ENCODE measurements at places on chromosomes 7 and 10. TPM values are rescaled to one million over a fixed set of nuclear protein-coding genes. Genes with fewer than 3 reads are reported as not detected.

Gene CALML5
- not detected for total RNA-seq

Gene MRLN
- total RNA-seq, result not detected

Gene NEURL1
- 0.27 TPM for total RNA-seq

Gene TPST1
- total RNA-seq, result 59.7 TPM

Gene RBP4
- 1.9 TPM for total RNA-seq

Gene CRYGN
- 0.16 TPM for total RNA-seq

Gene PRR15
- total RNA-seq, result 2.4 TPM

Gene RBP3
- total RNA-seq, result not detected

Gene OPN1SW
- total RNA-seq, result not detected

Gene STOX1
- 0.09 TPM for total RNA-seq

Gene SLC18A2
- total RNA-seq, result under 0.01 TPM

Gene TMEM213
- 0.33 TPM for total RNA-seq

Gene SLC26A5
- not detected for total RNA-seq

Gene INHBA
- 20.0 TPM for total RNA-seq

Gene MOSPD3
- 11.4 TPM for total RNA-seq

DNA sequence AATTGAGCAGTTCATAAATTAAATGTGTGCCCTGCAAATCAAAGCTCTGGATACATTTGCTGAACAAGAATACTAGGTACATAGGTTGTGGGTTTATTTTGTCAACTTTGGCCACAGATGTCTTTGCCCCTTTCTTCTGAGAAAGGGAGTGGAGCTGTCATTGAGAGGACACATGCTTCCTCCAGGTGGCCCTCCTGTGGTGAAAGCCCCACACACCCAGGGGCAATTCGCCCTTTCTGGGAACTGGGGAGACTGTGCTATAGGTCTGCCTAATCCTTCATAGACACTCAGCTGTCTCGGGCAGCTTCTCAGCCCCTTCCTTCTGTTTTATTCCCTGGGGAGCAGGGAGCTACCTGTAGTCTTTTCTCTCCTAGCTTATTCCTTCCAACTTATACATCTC lies 605.7 kb upstream of the DPP6 start:
- DNase-seq, result no peak

GRCh38 chr10:121753726-121754476 lies 155.7 kb upstream of the FGFR2 start:
- DNase-seq, result peak; percentile 72

- peak; percentile 49 for DNase-seq
Measured at GRCh38 chr7:118104812-118105441, 79.0 kb upstream of the LSM8 start.

DNA sequence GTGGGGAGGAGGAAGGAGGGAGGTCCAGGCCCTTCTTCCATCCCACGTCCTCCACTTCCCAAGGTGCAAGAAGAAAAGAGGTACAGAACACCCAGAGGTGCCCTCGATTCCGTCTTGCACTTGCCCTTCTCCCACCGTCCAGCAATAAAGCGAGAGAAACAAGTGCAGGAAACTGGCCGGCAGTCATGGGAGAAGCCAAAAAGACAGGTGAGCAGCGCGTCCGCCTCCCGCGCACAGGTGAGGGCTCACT lies 1.3 kb downstream of the C10orf95 start:
- no peak for DNase-seq

DNA sequence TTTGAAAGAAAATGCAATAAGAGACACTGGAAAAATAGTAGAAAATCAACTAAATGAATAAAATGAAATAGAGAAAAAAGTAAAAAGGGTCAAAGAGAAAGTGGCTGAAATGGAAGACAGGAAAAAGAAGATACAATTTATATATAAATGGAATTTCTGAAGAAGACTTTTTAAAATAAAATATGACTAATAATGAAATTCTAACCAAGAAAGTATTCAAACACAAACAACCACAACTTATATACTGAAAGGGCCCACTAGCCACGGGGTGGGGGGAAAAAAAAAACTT lies 232.1 kb downstream of the IMMP2L start:
- DNase-seq, result no peak

- DNase-seq, result no peak
Measured at GRCh38 chr10:124470544-124471434, 9.2 kb downstream of the LHPP start.

GRCh38 chr7:66921396-66921917 lies 432 bp downstream of the TMEM248 start:
- DNase-seq, result peak; percentile 72

GRCh38 chr7:128841171-128841690 lies 11.0 kb downstream of the FLNC start:
- DNase-seq, result no peak

DNA sequence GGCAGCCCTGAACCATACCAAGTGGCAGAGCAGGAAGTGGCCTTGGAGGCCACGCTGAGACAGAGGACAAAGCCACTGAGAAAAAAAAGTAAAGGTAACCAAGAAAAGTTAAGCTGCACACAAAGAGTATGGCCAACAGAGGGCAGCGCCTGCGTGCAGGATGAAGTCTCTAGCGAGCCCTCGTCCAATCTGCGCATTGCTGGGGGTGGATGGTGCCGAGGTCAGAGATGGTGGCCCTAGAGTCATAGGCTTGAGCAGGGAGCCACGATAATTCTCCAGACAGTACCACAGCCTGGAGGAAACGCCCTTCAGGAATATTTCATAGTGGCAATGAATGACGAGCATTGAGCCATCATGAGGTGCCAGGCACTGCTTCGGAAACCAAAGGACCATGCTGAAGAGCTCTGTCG lies 9.7 kb downstream of the ATP6V0E2 start:
- peak; percentile 46 for DNase-seq

DNA sequence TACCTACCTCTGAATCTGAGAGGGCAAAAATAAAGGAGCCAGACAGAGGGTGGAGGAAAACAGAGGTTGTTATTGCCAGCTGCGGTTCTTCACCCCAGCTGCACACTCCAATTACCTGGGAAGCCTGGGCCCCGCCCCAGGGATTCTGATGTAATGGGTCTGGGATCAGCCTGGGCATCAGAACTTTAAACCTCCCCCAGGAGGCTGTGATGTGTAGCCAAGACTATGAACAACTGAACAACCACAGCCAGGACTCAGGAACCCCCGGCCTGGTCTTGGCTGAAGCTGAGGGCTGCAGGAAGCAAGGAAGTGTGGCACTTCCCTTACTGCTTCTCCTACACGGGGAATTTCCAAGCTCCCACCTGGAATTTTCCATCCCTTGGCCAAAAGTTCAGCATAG lies 89.3 kb downstream of the HIP1 start:
- DNase-seq, result no peak

GRCh38 chr7:79936281-79936983 lies 198.2 kb upstream of the GNAI1 start:
- peak; percentile 88 for DNase-seq

DNA sequence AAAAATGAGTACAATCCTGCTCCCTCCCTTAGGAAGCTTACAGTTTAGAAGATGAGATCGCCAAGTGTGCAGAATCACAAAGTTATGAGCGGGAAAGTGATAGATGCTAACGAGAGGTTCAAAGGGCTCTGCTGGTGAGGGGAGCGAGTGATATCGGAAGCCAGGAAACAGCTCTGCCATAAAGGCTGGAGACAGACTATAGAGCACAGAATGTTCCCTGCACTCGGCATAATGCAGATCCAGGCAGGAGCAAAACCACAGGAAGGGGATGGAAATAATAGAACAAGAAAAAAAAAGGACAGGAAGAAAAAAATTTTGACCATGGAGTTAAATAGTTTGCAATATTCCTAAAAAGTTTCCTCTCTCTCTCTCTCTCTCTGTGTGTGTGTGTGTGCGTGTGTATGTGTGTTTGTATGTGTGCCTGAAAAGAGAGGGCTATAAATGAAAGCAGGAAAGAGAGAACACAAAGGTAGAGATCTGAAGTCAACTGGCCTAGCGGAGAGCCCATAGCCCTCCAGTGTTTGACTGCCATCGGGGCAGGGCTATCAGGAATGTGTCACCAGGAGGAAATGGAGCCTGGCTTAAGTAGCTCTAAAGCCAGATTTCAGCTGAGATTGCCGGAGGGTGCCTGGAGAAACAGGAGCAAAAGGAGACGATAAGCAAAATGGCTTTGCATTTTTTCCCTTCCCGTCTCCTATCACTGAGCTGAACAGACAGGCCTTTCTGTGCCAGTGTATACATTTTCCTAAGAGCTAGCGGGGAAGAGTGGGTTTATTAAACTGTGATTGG lies 175.8 kb upstream of the LYZL1 start:
- DNase-seq, result peak; percentile 11

DNA sequence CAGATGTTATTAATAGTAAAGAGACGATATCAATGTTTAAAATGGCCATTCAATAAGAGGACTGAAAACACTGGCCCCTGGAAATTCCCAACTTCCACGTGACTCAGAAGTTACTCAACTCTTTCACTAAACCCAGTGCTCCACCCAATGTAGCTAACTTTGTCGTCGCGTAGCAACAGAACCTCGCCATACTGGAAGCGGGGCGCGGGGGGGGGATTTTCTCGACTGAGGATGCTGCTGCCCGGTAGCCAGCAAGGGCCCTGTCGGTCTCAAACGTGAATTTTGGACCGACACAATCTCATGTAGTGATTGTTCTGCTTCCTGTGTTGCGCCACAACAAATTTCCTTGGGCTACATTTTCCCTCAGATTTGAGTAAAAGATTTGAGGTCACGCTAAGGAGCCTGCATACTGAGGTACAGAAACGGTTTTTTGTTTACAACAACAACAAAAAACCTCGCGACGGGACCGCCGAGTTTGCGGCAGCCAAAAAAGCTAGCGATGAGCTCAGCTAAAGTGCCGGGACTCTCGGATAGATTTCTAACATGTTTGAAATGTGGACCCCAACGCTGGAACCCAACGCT lies 977 bp upstream of the SFR1 start:
- DNase-seq, result peak; percentile 98

DNA sequence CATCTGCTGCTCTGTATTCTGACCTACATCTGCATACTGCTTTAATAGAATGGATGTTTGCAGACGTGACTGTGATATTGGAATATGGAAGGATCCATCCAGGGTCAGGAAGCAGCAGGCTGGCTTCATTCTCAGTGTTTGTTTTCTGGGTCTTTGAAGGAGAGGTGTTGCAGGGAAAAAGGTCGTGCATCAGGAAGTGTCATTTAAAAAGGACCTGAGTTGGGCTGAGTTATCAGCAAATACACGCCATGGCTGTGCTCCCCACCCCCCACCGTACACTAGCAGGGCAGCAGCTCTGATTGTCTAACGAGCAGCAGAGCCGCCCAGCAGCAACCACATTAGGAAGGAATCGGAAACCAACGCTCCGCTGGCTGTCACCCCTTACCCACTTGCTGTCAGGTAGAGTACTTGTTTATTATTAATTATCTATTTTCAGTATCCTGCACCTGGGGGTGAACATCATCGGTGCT lies 63.1 kb upstream of the STEAP1B start:
- no peak for DNase-seq

- DNase-seq, result no peak
Measured at GRCh38 chr10:109893386-109893785, 29.9 kb downstream of the XPNPEP1 start.

DNA sequence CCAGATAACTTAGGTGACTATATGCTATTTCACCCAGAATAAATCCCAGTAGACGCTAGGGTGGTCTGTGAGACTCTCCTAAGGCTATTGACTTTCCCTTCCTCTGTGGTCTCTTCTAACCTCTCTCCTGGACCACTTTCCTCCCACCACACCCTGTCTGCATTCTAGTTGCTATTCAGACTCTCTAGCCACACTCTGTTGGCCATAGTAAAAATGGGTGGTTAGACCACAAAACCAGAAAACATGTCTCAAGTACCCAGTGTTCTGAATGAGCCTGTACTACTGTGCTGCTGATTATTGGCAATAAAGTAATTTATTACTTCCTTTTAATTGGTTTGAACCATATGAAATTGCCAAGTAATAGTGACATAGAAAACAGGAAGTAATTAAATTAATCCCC lies 240.8 kb downstream of the KIF20B start:
- no peak for DNase-seq

GRCh38 chr10:129884398-129885078 lies 79.5 kb downstream of the EBF3 start:
- no peak for DNase-seq

DNA sequence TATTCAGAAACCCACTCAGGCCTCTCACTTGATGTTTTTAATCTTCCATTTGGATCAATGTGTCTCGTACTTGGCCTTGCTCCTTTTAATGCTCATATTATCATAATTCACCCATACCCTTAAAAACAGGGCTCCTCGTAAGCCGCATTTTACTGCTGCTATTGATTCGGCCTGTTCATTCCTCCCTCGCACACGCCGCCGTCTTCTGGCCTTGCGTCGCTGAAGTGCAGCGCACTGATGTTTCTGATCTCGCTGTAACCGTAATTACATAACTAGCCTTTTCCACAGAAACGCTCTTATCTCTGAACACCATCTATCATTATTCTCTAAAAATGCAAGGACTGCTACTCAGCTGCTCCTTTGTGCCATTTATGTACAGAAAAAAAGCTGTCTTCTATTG lies 544.5 kb upstream of the FOXK1 start:
- no peak for DNase-seq

GRCh38 chr7:137838706-137839315 lies 8.0 kb downstream of the DGKI start:
- no peak for DNase-seq
